ENCODE measurements at places on chromosomes 3 and 15. TPM values are rescaled to one million over a fixed set of nuclear protein-coding genes. Genes with fewer than 3 reads are reported as not detected.
A peak's percentile ranks its signal among the peaks of the same experiment; 100 is the strongest.

Gene VIPR1
- 31.0 TPM for total RNA-seq

Gene NRG4
- total RNA-seq = not detected

Gene CPLX3
- not detected for total RNA-seq

Gene CFAP20DC
- total RNA-seq = not detected

GRCh38 chr3:18679238-18679637 lies 254.1 kb upstream of the SATB1 start:
- no peak overlapping the region for H3K27ac ChIP-seq
- H3K36me3 ChIP-seq = no peaks in the 10 kb centered on the region
- H3K4me3 ChIP-seq = no peak overlapping the region

GRCh38 chr3:186880406-186880805 lies 37.9 kb downstream of the ADIPOQ start:
- DNase-seq = no peak
- no peaks in the 10 kb centered on the region for H3K36me3 ChIP-seq
- H3K27ac ChIP-seq = no peak overlapping the region
- no peak overlapping the region for H3K4me3 ChIP-seq
- H3K27me3 ChIP-seq = no peaks in the 10 kb centered on the region
- no peaks in the 10 kb centered on the region for H3K4me1 ChIP-seq

DNA sequence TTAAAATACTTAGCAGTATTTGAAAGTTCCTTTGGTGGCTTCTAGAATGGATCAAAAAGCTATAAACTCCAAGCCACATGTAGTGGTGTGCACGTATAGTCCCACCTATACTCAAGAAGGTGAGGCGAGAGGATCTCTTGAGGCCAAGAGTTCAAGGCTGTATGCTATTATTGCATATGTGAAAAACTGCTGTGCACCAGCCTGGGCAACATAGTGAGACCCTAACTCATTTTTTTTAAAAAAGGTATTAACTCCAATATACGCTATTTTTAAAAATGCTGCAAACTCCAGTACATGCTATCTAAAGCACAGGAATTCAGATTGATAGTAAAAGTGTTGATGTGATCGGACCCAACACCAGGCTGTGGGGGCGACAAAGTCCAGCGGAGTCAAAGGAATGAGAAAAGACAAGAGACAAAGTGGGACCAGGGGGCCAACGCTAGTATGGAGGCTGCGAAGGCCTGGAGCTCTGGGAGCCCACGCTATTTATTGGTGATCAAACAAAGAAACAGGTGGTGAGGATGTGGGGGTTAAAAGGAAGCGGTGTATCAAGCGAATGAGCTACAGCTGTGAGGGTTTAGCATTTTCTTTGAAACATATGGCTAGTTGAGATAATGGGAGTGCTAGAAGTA lies 66.6 kb downstream of the ARIH1 start:
- no peak overlapping the region for H3K27ac ChIP-seq
- no peaks in the 10 kb centered on the region for H3K36me3 ChIP-seq
- no peak for DNase-seq
- no peaks in the 10 kb centered on the region for H3K27me3 ChIP-seq

DNA sequence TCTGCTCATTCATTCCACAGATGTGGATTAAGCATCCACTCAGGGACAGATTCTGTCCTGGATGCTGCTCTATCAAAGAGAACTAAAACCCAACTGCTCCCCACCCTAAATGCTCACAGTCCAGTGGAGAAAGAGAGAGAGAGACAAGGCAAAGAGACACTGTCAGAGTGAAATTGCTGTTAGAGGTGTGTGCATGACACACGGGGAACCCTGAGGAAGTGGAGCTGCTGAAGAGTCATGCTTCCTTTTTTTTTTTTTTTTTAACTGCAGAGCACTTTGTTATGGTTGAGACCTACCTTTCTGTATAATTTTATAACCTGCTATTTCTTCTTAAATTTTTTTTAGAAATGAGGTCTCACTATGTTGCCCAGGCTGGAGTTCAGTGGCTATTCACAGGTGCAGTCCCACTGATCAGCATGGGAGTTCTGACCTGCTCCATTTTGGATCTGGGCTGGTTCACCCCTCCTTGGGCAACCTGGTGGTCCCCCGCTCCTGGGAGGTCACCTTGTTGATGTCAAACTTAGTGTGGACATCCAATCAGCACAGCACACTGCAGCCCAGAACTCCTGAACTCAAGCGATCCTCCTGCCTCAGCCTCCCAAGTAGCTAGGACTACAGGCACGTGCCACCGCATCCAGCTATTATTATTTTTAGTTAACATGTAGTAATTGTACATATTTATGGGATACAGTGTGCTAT lies 18.2 kb upstream of the PSTPIP1 start:
- no peaks in the 10 kb centered on the region for H3K27me3 ChIP-seq
- H3K36me3 ChIP-seq = no peaks in the 10 kb centered on the region
- no peak overlapping the region for H3K27ac ChIP-seq
- H3K4me1 ChIP-seq = no peaks in the 10 kb centered on the region

GRCh38 chr3:32814361-32814760 lies 3.4 kb upstream of the TRIM71 start:
- DNase-seq = no peak
- H3K36me3 ChIP-seq = no peaks in the 10 kb centered on the region
- H3K4me3 ChIP-seq = no peak overlapping the region
- H3K4me1 ChIP-seq = peaks cover 8% of the 10 kb centered on the region

GRCh38 chr3:65963787-65964677 lies 74.7 kb downstream of the MAGI1 start:
- no peak for DNase-seq
- H3K4me1 ChIP-seq = no peaks in the 10 kb centered on the region
- H3K27me3 ChIP-seq = no peaks in the 10 kb centered on the region
- no peaks in the 10 kb centered on the region for H3K36me3 ChIP-seq

DNA sequence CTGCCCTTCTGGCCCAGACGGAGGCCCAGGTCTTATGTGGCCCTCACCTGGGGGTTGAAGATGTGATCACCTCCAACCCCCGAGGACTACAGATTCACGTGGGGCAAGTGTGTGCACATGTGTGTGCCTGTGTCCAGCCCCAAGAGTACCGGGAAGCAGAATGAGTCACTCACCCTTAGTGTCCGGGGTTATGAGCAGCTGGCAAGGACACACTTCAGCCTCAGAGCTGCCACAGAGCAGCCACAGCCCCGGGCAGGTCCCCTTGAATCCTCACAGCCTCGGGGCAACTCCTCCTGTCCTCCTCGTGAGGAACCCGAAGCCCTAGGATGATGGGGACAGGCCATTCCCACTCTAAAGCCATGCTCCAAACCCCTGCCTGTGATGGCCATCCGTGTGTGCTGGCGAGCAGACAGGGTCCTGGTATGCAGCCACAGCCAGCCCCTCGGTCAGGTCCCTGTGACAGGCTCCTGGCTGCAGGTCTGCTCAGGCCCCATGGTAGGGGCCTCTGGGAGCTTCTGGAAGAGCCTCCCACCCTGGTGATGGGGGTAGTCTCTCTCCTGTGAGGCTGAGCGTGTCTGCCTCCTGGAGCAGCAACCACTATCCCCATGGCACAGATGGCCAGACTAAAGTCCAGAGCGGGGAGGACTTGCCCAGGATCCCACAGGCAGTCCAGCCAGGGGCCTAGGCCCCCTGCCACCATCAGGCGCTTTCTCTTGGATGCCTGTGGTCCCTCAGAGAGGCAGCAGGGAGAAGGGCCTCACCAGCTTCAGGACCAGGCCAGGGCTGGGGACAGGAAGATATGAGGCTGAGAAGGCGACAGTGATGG lies 852 bp downstream of the STAB1 start:
- no peak for DNase-seq
- peak overlapping the region; percentile 27 for H3K27ac ChIP-seq
- no peaks in the 10 kb centered on the region for H3K4me1 ChIP-seq
